ENCODE measurements at places on chromosomes 11 and 22. TPM values are rescaled to one million over a fixed set of nuclear protein-coding genes. Genes with fewer than 3 reads are reported as not detected.

Gene OR5P2
- not detected for total RNA-seq

Gene ENTHD1
- not detected for total RNA-seq

Gene DRD4
- total RNA-seq, result not detected

Gene GLYAT
- total RNA-seq, result not detected

Gene ANKRD42
- total RNA-seq, result 7.6 TPM
